Stimulated activated CD4-positive, alpha-beta T cell treated with anti-CD3 and anti-CD28 coated beads, Interleukin-1b, Interleukin-23, amount 100 ng/mL, for 1 hour (primary cell): ENCODE measurements at places on chromosomes 7 and 10.

DNA sequence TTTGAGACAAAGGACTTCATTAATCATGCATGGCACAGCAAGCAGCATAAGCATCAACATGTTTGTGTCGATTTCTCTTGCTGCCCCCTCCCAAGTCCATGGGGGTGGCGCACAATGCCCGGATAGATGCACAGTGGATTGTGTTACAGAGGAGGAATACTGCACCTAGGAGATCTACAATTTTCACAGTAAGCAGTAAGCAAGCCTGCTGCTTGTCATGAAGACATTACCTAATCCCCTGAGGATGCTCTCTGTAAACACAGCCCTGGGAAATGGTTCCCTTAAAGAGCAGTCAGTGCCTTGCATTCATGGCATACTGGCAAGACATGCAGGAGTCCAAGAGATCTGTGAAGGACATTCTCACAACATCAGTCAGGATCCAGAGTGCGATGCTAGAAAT lies 137.7 kb downstream of the ETV1 start:
- no peak for DNase-seq

DNA sequence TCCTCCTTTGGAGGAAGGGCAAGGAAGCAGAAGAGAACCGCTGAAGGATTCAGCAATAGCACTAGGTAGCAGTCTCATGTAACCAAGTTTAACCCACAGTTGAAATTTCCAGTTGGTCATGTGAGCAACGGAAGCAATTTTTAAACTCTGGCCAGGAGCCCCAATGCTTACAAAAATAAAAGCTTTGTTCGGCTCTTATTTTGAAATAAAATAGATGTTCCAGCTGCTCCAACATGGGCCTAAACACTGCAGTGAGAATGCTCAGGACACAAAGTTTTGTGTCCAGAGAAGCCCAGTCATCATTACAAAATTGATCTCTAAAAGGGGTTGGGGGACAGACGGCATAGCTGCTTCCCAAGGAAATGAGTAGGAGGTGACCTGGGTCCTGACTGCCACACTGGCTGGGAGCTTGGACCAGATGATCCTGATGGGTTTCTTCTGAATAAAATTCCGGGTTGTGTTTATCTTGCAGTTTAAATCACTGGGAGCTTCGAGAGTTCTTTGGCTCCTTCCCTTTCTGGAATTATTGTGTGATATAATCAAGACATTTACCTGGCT lies 452 bp upstream of the TMEM140 start:
- DNase-seq, result no peak

DNA sequence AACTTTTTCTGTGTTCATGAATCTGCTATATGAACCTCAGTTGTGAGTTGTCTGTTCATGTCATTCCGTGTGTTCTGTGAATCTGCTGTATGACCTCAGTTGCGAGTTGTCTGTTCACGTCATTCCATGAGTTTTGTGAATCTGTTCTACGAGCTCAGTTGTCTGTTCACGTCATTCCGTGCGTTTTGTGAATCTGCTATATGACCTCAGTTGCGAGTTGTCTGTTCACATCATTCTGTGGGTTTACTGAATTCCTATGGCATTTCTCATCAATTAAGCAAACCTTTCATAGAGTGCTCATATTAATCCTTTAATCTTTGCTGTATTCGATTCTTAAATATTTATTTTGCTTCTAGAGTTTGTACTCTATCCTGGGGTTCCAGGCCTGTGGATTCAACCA lies 150.6 kb downstream of the DIP2C start:
- DNase-seq, result no peak

DNA sequence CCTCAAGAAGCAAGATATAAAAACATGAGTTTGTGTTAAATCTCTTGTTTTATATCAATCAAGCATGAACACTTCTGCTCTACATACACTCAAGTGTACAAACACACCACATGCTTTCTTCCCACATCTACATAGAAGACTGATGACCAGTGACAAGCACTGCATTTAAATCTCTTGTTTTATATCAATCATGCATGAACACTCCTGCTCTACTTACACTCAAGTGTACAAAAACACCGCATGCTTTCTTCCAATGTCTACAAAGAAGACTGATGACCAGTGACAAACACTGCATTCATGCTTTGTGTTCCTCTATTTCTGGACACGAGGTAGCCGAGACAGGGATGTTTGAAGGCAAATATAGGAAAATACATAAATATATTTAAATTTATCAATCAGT lies 642.0 kb upstream of the PFKP start:
- no peak for DNase-seq

DNA sequence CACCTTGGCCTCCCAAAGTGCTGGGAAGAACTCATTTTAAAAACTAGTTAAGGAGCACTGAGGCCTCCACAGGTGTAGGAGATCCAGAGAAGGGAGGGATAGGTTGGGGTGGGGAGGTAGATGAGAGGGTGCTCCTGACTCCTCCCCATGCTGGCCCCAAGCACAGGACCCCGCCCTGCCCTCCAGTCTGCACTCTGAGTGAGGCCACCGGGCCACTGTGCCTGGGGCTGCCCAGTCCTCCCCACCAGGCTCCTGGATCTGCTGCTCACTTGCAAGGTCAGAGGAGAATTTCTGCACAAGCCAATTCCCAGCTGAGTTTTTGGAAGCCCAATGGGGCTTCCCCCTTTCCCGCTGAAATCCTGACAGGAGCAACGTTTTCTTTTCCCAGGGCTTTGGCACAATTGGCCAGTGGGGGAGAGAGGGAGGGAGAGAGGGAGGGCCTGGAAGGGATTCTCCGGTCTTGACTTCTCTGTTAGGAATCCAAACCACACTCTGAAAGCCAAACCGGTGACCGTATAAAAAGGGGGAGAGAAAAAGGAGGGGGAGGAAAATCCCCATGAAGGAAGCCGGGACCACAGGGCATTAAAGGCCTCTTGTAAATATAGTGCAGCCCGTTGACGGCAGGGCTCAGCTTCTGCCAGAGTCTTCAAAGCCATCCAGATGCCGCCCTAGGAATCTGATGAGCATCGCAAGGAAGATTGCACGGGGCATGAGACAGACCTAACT lies 116.2 kb downstream of the SH3PXD2A start:
- DNase-seq, result no peak

DNA sequence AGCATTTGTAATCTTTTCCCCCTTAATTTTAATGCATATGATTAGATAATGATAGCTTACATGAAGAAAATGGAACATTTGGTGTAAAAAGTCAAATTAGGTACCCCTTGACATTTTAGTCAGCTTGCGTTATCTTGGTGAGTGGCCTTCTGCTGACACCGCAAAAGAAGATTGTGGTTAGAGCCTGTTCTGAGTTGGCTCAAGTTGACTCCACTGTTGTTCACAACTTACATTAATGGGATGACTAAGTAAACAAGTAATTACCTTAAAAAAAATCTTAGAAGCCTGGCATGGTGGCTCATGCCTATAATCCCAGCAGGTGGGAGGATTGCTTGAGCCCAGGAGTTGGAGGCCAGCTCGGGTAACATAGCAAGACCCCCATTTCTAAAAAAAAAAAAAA lies 24.2 kb downstream of the TRRAP start:
- DNase-seq, result no peak

GRCh38 chr10:44309939-44310761 lies 74.7 kb downstream of the CXCL12 start:
- no peak for DNase-seq

DNA sequence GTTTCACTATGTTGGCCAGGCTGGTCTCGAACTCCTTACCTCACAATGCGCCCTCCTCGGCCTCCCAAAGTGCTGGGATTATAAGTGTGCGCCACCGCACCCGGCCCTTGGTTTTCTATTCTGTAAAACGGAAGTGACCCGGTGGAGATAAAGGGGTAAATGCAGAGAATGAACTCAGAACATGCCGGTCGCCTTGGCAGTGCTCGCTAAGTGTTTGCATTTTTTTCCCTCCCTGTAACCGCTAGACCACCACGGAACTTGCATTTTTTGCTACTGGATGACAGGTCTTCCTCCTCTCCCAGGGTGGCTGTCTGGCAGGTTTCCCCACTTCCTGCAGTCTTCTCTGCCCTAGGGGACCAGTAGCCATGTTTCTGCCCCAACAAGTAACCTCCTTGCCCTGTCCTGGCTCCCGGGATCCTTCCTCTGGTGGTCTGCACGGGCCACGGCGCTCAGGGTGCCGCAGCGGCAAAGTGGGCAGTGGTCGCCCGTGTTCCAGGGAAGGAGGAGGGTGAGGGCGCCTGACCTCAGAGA lies 18.8 kb upstream of the GNA12 start:
- no peak for DNase-seq

- DNase-seq, result no peak
These were observed 9.3 kb downstream of the TCF7L2 start for GRCh38 chr10:112959207-112959838.

DNA sequence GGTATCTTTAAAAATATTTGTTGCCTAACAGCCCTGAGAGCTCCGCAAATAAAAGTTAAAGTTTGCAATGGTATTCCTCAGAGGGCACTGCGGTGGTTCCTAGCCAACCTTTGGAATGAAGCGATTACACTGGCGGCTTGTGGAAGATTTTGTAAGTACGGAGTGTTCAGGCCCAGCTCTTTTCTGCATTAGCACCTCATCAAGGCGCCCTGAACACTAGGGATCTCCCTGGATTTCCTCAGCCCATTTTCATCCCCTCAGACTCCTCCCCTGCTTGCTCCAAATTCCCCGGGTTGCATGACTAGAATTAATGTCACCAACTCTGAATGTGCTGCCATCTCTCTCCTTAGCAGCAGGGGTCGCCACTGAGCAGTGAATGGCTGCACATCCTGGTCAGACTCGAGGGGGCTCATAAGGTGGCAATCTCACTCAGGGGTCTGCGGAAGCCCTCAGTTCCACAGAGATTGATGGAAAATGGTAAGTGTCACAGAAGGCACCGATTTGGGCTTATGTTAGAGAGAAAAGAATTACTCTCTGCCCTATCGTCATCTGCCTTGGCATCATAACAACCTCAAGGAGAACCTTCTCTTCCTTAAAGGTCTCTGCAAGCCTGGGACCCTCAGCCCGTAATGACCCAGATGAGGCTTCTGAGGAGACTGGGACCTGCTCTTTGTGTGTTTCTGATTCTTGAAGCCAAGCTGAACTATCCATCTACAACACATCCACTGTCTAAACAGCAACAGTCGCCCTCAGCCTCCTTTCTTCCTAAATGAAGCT lies 262.8 kb upstream of the AOAH start:
- peak; percentile 48 for DNase-seq

- DNase-seq, result no peak
These were observed at the start of gene BHLHA15 for GRCh38 chr7:98211221-98211675. TSS of gene BHLHA15 (plus strand) at chr7:98211439. CDS start at chr7:98212310, 871 bp downstream.

GRCh38 chr7:117582219-117582704 lies 102.4 kb downstream of the CFTR start:
- DNase-seq, result no peak

- no peak for DNase-seq
These were observed 6.0 kb downstream of the IL15RA start for GRCh38 chr10:5971315-5971832.

DNA sequence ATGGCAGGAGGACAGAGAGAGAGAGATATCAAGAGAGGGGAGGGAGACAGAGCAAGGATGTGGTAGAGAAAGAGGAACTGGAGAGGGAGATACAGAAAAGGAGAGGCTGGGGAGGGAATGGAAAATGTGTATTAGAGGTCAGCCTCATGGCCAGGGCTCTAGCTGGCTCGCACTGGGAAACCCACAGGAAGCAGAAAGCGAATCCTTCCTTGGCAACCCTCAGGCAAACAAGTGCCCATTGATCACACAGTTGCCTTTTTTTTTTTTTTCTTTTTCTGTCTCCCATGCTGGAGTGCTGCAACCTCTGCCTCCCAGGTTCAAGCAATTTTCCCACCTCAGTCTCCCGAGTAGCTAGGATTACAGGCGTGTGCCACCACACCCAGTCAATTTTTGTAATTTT lies 391.2 kb downstream of the TYW1 start:
- DNase-seq, result no peak

- DNase-seq, result no peak
These were observed 683.1 kb downstream of the NRG3 start for GRCh38 chr10:82558014-82558607.

- DNase-seq, result no peak
These were observed 427.7 kb downstream of the LRMDA start for GRCh38 chr10:75859141-75859540.

DNA sequence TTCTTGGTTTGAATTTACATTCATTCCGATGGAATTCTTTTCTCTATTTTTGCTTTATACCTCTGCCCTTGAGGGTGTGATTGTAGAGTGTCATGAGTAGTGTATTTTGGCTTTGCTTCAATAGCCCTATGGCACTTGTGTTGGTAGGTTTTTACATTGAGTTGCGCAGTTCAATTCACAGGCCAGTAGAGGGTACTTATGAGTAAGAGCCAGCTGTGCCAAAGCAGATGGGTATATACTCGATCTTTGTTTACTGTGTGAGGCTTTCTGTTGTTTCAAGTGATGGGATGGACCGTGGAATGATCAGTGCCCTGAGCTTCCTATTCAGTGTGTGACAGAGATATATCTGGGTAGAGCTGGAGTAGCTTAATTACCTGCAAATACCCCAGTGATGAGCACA lies 4.3 kb upstream of the AKR1C3 start:
- no peak for DNase-seq

DNA sequence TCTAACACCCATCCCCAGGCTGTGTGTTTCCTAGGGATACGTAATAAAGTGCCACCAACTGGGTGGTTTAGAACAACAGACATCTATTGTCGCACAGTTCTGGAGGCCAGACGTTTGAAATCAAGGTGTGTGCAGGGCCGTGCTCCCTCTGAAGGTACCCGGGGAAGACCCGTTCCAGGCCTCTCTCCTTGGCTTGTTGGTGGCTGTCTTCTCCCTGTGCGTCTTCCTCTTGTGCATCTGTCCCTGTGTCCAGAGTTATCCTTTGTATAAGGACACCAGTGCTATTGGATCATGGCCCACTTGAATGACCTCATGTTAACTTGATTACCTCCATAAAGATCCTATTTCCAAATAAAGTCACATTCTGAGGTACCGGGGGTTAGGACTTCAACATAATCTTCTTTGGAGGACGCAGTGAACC lies 15.6 kb downstream of the GRK5 start:
- DNase-seq, result no peak

DNA sequence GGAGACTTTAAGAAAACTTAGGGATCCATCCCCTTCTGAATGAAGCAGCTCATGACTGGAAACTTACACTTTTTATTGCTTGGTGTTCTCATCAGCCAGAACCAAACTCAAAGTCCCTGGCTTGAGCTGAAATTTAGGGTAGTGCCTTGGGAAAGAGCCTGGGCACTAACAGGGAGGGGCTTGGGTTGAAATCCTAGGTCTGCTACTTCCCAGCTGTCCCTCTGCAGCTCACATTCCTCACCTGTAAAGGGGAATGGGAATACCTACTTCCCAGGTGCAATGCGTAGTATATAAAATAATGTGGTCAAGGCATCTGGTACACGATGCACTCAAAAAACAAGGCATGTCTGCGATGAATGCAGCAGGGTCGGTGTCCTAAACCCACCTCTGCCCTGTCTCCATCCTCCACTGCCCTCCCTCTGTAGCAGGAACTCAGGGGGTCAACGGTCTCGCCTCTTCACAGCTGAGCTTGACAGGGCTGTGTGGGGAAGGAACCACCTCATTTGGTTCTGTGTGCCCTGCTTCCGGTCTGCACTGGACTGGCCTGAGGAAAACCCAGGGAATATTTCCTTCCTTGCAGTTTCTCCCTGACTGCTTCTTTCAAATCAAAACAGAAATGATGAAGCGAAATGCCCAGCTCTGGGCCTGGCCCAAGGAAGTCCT lies 80.0 kb downstream of the COBL start:
- DNase-seq, result no peak
